ENCODE measurements at places on chromosomes 12 and 14.

DNA sequence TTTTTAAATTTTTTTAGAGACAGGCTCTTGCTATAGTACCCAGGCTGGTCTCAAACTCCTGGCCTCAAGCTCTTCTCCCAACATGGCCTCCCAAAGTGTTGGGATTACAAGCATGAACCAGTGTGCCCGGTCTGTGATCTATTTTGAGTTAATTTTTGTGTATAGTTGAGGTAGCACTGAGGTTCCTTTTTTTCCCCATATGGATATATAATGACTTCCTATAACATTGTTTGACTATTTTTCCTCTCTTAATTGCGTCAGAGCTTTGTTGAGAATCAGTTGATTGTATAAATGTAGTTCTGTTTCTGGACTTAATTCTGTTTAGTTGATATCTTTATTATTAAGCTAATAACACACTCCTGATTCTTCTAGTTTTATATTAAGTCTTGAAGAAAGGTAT is 8.6 kb upstream of the M6PR start:
- no peak for DNase-seq

- no peak for DNase-seq
These were observed 1.7 kb upstream of the KRT76 start for GRCh38 chr12:52778833-52779232.

DNA sequence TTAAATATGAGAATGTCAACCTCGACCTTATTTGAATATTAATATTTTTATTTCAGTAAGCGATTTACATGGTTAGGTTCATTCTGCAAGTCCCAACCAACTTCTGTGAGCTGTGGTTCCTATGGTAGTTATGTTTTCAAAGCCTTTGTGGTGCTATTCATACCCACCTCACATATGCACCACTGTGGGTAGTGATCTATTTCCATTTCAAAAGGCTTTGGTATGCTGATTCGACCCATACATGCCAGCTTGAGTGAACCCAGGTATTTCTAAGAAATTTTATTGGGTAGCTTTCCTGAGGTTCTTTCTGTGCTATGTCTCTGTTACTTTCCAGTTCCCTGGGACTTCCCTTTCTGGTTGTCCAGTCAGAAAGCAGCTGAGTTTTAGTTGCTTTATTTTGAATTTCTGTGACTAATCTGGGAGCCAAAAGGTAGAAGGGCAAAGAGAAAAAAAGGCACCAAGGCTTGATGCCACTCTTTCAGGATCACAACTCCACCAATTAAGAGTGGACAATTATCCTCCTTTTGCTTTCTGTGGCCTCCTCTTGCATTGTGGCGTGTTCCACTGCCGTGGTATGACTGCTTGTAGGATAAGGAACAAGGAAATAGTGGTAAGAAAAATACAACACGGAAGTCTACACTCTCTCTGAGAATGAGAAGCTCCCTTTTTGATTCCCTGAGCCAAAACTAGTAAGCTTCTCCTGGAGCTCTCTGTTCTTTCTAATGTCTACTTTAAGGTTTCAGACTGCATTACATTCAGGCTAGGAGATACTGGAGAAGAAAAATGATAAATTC is 729.1 kb downstream of the NOVA1 start:
- DNase-seq: no peak

DNA sequence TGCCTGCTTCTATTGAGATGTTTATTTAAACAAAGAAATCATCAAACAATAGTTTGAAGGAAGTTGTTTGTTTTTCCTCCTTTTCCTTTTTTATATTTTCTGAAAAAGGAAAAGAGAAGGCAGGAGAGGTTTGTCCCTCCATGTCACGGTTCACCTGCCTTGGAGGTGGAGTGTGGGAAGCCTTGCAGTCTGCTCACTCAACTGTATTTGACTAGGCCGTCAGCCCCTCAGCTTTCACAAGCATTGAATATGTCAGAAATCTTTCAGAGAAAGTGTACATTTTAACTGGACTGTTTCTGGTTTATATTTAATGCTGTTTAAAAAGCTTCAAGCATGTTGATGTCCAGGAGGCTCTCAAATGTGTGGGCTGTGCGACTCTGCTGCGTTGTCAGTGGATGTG is 370.4 kb downstream of the NPAS3 start:
- no peak for DNase-seq

- no peak for DNase-seq
These were observed 352.6 kb downstream of the BMP4 start for GRCh38 chr14:53603994-53604393.

DNA sequence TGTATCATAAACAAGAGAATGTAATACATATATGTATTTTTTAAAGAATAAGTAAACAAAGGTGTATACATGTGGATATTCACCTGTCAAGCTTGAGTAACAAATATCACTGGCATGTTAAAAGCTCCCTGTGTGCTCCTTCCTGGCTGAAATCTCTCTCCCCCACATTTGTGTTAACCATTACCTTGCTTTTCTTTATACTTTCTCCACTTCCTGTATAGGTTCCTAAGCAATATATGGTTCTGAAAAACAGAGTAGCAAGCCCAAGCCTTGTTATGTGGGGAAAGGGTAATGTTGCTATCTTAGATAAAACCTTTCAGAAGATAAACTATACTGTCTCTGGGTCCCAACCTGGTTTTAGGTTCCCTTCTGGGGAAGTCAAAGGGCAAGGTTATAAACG is 32.3 kb upstream of the TBC1D30 start:
- no peak for DNase-seq

DNA sequence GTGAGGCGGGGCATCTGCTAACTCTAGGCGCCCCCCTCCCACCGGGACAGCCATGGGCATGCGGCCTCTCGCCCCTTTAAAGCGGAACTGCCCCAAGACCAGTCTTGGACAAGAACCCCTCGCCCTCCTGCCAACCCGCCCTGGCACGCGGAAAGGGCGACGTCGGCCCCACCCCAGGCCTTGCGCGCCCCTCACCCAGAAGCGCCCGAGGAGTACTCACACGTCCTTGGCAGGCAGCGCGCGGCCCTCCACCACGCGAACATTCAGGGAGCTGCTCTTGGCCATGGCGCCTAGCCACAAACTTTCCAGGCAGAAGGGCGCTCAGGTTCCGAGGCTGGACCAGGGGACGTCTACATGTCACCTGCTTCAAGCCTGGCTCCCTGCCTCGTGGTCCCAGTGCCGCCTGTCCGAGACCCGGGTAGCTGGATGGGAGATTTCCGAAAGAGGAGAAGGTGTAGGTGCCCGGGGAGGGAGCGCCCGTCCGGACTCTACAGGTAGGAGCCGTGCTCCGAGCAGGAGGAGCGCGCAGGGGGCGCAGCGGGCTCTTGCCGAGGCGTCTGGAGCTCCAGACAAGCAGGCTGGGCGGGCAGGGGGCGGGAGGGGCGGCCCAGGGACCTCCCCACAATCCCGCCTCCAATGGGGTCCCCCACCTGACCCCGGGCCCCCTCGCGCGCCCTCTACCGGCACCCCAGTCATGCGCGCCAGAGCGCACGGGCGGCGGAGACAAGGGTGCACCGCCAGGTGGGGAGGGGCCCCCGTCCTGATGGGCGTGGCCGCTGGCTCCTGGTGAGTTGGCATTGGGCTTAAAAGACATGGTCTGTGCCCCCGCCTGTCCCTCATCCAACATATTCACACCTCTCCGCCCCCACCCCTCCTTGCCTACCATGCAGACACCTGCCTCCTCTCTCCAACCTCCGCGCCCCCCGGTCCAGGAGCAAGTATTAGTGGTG is at the start of gene RASAL1:
Gene RASAL1, minus strand, starts transcription at position 584 of the 950 bp plus-strand sequence. Its CDS starts 299 bp downstream, at position 285.
- DNase-seq: peak; percentile 54

DNA sequence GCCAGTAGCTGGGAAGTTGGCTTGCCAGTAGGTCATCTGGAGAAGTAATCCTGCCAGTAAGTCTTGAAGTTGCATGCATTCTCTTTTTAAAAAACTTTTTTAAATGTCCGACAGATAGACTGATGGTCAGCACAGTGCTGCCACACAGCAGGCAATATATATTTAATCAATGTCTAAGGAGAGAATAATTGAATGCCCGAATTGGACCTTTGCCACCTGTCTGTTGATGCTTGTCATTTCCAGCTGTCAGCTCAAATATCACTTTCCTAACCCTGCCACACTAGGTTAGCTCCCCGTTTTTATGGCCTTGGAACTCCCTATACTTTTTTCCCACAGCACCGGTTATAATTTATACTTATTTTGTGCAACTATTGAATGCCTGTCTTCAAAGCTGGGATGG is 2.1 kb upstream of the SLC15A4 start:
- DNase-seq: no peak

GRCh38 chr12:89192429-89192828 is 159.9 kb downstream of the DUSP6 start:
- DNase-seq: no peak

DNA sequence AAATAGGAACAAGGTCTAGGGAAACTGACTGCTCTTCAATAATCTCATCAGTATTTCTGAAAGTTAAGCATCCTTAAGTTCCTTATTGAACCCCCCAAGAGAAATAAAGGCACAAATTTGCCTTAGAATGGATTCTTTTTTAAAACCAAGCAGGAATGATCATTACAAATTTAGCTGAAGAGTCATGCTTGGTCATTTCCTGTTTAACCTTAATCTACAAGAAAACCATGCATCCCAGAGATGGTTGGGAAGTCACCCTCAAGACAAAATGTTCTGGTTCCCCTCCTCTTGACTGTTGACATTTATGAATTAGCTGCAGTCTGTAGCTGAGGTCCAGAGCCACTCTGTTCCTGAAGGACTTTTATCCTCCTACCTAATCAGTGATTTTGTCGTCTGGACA is 291.8 kb upstream of the G2E3 start:
- no peak for DNase-seq

GRCh38 chr12:9706086-9706685 is 26.7 kb downstream of the CLECL1 start:
- DNase-seq: no peak

- DNase-seq: no peak
These were observed 1385.8 kb upstream of the FLRT2 start for GRCh38 chr14:84144166-84144565.

- no peak for DNase-seq
These were observed 311.7 kb upstream of the FKBP4 start for GRCh38 chr12:2482938-2483660.

DNA sequence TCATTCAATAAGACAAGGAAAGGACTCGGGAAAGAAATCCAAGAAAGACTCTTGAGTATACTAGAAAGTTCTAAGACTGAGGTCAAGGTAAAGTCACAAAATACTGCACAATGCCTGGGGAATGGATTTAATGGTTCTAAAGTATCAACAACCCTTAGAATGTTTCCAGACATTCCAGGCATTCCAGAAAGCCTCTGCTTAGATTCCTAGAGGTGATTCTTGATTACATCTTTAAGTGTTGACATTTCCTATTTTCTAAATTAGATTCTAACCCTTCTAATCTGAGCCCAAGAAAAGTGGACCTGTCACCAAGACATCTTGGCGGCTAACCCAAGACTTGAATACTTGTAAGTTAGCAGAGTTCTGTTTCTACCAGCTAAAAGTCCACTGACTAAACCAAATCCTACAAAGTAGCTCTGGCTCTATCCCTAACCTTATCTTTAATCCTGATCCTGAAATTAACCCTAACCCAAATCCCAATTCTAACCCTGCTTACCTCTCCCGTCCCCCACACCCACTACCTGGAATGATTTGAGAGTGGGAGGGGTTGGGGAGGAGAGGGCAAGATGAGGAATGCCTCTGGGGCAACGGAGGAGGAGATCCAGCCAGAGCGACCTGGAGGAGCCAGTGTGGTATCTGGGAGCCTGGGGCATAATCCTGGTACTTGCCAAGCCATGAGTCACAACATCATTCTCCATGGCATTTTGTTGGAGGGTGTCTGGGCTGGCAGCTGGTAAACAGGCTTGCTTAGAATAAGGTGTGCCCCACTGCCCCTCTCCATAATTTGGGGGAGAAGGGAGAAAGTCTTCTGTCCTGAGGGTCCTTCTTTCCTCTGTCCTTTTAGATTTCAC is 93.4 kb upstream of the HOXC13 start:
- no peak for DNase-seq

GRCh38 chr14:34403646-34404045 is 58.4 kb downstream of the SPTSSA start:
- no peak for DNase-seq

DNA sequence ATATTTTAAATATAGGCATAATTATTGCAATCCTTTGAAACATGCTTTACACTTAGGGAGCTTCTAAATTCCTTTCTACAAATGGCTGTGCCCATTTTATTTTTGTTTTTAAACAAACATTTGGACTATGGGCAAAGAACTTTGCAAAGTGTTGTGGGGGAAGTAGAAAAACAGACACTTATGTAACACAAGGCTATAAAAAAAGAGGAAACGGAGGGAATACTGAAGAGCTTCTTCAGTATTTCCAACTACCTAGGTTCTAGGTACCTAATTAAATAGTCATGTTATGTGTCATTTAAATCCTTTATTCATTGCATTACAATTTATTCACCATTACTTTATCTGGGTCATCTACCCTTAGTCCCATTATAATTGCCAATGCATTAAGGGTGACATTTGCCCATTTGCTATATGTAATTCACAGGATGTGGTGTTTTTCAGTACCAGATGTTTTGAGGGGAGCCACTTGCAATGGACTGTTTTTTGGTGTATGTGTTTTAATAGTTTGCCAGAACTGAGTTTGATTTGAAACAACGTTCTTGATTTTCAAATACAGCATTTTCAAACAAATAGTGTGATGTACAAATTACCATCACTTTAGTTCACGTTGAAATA is 1.5 kb upstream of the MSRB3 start:
- no peak for DNase-seq

GRCh38 chr12:15788233-15789219 is 662 bp downstream of the EPS8 start:
- DNase-seq: peak; percentile 24

- DNase-seq: no peak
These were observed 15.6 kb downstream of the MVK start for GRCh38 chr12:109589240-109589590.

DNA sequence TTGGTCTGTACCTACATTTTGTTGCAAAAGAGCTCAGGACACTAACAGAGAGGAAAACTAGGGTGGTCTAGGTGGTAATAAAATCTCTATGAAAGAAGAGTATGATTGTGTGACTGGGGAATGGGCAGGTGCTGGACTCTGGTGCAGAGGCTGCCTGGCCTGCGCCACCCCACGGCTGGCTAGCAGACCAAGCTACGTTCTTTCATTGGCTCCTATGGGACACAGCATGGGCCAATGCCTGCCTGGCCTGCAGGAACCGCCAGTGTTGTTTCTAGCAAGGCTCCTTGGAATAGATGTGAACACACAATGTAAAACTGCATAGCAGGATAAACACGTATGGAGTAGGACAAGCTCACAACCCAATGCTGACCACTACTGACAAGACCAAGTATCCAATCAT is 51.7 kb upstream of the CORO1C start:
- no peak for DNase-seq

GRCh38 chr14:79179985-79180384 is 1009.8 kb downstream of the NRXN3 start:
- no peak for DNase-seq

DNA sequence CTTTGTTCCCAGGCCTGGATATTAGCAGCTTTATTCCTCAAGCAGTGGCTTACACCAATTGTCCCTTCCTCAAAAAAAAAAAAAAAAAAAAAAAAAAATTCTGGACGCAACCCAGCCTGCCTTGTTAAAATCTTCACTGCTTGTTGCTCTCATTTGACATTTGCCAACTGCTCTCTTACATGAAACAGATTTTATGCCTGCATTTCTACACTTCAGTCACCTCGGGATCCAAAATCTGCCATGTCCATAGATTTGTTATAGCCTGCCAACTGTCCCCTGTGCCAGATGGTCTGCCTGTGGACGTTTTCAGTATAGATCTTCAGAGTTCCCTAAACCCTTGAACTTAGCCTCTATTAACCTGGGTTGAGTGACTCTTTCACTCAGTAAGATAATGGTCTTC is 651.5 kb downstream of the FSCB start:
- DNase-seq: no peak

- DNase-seq: no peak
These were observed 536.3 kb upstream of the CCDC196 start for GRCh38 chr14:65949711-65950516.
